Activated T-helper 1 cell treated with anti-CD3 and anti-CD28 coated beads, Interleukin-12 subunit alpha, Interleukin-12 subunit beta, Interleukin-2, Interleukin-4 antibody, amounts not matched to agents 30 ng/mL and 10 ng/mL and 1 ng/mL, durations not matched to agents 14 hours and 24 hours and 36 hours (primary cell): ENCODE measurements at places on chromosomes 2 and 18. TPM values are rescaled to one million over a fixed set of nuclear protein-coding genes. Genes with fewer than 3 reads are reported as not detected.

DNA sequence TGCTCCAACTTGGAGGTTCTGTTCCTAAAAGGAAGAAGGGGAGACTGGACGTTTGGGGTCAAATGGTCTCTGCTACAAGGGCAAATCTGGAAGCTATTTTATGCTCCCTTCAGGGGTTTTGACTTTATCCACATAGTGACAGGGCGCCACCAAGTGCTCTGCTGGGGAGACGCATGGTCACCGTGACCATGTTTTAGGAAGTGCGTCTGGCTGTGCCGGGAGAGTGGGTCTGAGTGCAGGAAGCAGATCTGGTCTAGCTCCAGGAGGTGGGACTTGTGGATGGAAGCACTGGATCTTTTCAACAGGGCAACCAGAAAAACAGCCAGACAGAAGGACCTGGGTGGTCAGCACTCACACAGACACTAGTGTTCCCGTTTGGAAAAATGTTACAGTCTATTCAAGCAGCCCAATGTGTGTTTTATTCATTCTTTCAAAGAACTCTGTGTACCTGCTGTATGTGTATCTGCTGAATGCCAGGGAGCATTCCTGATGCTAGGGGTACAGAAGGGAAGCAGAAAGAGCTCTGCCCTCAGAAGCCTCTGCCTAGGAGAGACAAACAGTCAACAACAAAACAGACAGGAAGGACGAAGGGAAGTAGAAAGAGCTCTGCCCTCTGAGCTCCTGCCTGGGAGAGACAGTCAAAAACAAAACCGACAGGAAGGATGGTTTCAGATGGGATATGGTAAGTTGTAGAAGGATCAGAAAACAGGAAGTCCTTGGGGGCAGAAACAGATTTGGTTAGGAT, 14.3 kb downstream of the IMPA2 start:
- peak; percentile 41 for DNase-seq

- peak; percentile 73 for DNase-seq
Measured at GRCh38 chr2:43131051-43131889, 95.1 kb downstream of the ZFP36L2 start.

DNA sequence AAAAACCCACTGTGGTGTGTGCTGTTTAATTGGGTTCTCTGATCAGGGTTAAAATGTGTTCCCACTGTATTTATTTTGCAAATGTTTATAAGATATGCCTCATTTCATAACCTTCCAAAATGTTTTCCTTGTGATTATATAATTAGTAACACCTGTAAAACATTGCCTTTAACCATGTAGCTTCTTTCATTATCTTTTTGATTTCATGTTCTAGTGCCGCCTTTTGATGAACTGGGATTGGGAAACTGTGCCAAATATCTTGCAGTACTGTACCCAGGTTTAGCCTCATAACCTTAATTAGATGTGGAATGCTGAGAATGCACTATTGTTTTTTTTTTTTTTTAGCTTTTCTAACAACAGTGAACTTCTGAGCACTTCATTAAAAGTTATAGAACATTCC, 96.9 kb downstream of the TANC1 start:
- no peak for DNase-seq

GRCh38 chr2:33018271-33018670, 71.5 kb downstream of the LTBP1 start:
- DNase-seq = no peak

CERKL gene
- total RNA-seq = not detected in 2 replicates

GRCh38 chr2:189549449-189549832, 31.1 kb downstream of the SLC40A1 start:
- no peak for DNase-seq

DNA sequence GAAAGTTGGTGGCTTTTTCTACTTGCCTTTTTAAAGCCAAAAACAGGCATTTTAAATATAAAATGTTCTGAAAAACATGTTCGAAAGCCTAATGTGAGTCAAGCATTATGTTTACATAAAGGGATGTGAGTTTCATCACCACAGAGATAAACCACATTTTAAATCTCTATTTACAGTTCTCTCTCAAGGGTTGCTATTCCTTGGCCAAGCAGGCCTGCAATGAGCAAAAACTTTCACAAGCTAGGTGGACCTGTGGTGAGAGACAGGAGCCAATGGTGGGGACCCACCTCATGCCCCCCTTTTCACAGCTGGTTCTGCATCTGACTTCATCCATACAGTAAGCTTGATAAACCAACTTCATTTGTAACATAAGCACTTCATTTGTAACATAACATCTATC, 65.1 kb downstream of the CUL3 start:
- peak; percentile 16 for DNase-seq

DNA sequence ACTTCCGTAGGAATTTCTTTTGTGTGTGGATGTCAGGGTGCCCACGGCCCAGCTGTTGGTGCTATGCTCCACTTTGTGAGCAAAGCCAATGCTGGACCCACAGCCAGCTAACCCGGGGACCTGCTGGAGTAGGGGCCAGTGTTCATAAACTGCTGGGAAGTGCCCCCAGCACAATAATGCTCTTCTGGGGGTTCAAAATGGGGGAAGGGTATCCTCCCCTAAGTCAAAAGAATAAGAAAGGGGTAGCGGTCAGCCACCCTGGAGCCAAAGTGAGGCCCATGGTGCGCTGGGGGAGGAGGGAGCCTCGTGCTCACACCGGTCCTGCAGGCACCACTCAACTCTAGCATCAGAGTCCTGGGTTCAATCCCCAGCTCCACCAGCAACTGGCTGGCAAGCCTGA, 115.8 kb upstream of the NPAS2 start:
- no peak for DNase-seq

VIL1 gene
- total RNA-seq = not detected in 2 replicates

C2orf80 gene
- total RNA-seq = not detected in 2 replicates

DNA sequence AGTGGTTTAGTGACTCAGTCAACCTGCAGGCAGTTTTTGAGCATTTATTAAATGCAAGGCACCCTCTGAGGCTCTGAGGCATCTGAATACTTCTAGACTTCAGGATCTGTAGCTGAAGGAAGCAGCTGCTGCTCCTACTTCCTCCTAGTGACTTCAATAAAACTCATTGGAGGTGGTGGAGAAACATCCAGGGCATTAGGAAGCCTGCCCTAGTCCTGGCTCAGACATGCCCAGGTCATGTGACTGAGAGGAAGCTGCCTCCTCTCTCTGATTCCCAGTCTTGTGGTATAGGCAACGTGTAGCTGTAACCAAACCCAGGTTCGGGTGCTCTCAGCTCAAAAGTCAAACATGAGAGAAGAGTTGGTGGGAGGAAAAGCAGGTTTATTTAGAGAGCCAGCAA, 287.2 kb upstream of the GYPC start:
- no peak for DNase-seq

DNA sequence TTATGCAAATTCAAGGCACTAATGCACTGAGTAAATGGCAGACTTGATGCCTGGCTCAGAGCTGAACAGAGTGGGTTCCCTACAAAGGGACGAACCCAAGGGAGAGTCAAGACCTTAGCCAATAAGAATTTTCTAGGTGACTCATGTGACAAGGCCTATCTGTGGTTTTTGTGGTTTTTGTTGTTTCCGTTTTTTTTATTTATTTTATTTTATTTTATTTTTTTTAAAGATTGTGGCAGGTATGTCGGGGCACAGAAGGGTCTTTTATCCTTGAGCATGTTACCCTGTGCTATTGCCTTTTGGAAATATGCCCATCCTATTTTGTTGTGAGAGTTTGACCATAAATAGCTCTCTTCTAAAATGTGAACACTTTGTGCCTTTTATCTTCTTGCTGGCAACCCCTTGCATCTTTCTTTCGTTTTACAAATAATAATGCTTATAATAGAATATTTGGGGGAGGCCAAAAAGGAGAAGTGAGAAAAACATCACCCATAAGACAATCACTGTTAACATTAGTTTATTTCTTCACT, 113.4 kb upstream of the AQP4 start:
- DNase-seq = no peak

- no peak for DNase-seq
Measured at GRCh38 chr2:227826019-227826521, 12.4 kb downstream of the CCL20 start.

- no peak for DNase-seq
Measured at GRCh38 chr2:237061356-237061755, 24.3 kb upstream of the COPS8 start.

DNA sequence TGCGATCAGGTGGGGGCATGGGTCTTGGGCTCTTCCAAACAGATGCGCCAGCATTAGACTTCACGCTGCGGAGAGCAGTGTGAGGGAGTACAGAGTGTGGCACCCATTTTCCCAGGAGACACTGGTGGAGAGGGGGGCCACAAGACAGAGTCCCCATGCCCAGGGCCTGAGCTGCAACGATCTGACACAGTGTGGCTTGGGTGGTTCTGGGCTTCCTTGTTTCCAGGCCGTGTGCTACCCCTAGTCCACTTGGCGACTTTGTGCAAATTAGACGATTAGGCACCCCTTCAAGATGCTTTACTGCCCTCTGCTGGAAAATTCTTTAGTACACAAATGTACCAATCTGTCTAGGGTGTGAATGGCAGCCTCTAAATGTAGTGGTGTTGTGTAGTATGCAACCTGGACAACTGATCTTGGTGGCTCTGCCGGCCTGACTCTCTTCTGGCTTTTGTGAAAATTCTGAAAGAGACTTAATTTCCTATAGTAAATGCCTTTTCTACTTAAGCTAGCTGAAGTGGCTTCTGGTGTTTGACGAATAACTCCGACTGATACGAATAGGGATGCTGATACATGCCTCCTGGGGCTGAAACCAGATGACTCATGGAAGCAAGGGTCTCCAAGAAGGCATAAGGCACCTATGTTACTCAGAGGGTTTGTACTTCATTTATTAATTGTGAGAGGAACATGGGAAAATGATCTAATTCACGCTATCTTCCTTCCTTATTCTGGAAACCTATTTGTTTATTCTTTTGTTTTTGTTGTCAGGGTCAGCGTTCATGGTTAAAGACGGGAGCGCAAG, 92.3 kb upstream of the SMAD2 start:
- no peak for DNase-seq

TCF4 gene
- total RNA-seq = 1.4 and 1.8 TPM in 2 replicates

DNA sequence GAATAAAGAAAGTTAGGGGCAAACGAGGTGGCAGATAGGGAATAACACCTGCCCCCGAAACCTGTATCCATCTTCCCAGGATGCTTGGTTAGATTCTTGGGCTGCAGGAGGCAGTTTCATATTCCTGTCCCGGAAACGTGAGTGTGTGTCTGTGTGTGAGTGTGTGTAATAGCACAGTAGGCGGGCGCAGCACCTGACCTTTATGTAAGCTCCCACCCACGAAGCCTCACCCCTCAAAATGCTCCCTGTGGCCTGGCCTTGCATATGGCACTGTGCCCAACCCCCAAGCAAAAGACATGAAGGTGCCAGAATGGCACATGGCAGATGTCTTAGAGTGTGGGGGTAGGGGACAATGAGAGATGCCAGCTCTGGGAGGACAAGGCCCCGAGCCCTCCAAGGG, 48.9 kb downstream of the EFR3B start:
- no peak for DNase-seq

DNA sequence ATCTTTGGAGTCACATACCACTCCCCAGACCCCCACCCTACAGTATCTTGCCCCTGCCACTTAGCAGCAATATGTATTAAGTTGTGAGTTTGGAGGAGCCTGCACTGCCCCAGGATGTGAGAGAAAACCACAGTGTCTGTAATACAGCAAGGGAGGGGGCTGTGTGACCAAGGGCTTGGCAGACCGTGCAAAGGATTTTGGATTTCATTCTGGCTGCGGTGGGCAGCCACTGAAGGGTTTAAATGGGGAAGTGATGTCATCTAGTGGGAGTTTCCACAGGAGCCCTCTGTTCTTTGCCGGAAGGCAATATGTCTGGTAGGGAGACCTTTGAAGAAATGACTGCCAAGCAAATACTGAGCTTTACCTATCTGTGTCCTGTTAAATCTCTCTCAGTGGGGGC, 202.4 kb downstream of the FHOD3 start:
- DNase-seq = no peak

STPG4 gene
- total RNA-seq = 0.34 TPM in 1 of 2 replicates, not detected in the other

DNA sequence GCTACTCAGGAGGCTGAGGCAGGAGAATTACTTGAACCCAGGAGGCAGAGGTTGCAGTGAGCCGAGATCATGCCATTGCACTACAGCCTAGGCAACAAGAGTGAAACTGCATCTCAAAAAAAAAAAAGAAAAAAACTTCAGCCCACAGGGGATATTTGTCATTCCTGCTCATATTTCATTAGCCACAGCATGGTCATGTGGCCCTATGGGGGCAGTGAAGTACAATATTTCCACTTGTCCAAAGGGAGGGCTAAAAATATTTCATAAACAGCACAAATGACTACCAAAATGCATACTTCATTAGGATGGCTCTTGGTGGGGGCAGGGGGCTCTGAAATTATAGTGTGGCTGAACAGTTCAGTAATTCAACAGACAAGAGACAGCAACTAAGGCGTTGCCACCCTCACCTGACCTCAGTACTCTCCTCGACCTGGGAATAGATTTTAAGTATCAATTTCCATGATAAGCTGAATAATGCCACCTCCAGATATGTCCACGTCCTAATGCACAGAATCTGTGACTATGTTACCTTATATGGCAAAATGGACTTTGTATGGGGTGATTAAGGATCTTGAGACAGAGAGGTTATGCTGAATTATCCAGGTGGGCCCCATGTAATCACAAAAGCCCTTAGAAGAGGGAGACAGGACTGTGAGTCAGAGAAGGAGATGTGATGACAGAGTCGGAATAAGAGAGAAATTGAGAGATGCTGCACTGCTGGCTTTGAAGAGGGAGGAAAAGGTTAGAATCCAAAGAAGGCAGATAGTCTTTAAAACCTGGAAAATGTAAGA, 158.2 kb upstream of the CRIM1 start:
- no peak for DNase-seq
